ENCODE measurements at places on chromosomes 16 and 17.

DNA sequence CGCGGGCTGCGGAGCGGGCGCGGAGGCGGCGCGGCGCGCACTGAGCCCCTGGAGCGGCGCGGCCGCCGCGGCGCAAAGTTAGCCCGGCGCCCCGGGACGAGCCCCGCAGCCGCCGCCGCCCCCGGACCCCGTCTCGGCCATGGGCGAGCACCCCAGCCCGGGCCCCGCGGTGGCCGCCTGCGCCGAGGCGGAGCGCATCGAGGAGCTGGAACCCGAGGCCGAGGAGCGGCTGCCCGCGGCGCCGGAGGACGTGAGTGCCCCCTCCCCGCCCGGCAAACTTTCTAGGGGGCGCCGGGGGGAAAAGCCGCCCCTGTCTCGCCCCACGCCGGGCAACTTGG lies 388 bp downstream of the RHBDL3 start:
- no peak for DNase-seq

DNA sequence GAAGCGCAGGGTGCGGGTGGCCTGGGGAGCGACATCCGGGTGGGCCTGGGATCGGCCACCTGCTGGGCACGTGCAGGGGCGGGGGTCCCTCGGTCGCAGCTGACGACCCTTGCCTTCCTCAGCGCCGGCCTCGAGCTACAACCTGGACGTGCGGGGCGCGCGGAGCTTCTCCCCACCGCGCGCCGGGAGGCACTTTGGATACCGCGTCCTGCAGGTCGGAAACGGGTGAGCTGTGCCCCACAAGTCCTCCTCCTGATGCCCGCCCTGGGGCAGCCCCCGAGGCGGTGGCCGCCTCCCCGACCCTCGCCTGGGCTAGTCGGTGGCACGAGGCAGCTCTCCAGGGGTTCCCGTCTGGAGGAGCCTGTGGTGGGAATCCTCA lies 1.5 kb downstream of the ITGAL start:
- no peak for DNase-seq

DNA sequence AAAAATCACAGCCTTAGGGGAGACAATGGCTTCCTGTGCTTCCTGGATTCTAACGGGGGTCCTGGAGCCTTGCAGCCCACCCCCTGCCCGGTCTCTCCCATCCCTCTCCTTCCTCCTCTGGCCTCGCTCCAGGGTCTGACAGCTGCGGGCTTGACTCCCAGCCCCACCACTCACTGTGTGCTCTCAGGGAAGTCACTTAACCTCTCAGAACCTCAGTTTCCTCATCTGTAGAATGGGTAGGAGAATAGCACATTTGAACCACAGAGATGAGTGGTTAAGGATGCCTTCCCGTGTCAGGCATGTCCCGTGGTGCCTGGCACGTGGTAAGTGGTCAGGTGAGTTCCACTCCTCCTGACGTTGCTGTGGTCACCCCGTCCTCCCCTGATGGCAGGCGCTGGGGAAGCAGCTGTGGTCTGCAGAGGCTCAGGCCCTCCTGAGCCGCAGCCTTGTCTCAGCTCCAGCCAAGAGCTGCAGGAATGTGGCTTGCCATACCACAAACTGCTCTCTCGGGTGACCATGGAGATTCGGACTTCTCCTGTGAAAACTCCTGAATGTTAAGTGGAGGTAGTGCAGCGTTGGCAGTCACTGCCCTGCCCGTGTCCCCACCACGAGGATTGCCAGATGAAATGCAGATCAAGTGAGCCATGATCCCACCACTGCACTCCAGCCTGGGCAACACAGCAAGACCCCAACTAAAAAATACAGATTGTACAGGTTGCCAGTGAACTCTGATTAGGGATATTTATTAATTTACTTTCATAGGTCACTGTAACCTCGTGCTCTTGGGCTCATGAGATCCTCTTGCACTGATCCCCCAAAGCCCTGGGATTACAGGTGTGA lies 85.7 kb downstream of the NT5M start:
- no peak for DNase-seq

GRCh38 chr17:41567317-41567716 lies 4.5 kb downstream of the KRT9 start:
- DNase-seq: no peak

DNA sequence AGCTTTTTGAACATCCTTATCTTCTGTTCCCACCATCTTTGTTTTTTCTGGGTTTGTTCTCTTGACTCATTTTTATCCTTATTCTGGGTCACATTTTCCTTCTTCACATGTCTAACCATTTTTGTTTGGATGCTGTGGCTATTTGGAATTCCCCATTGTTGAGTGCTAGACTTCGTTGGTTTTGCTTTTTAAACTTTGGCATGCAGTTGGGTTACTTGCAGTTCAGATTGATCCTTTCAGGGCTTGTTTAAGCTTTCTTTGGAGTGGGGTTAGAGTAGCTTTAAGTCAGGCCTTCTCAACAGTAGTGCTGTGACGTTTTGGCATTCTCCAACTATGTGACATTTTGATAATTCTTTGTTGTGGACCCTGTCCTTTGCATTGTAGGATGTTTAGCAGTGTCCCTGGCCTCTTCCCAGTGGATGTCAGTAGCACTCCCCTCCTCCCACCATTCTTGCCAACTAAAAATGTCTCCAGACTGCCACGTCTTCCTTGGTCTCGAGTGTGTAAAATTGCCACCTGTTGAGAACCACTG lies 21.1 kb downstream of the PRMT7 start:
- no peak for DNase-seq

DNA sequence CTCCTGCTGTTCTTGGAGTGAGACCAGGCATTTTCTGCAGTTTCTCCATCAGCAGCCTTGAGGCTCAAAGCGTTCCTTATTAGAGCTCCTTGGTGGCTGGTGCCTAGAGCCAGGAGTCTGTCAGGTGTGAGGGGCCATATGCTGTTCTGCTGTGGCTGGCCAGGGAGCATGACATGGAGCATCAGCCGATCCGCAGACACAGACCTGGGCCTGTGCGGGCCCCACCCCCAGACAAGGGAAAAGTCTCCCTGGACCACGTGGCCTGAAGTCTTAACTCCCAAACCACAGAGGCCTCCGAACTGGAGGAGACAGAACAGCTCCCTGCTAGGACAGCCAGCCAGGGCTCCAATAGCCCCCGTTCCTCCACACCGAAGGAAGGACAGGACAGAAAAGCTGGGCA lies 162.7 kb upstream of the CIBAR2 start:
- no peak for DNase-seq

GRCh38 chr17:43760254-43760852 lies 1.8 kb upstream of the SOST start:
- peak; percentile 98 for DNase-seq

DNA sequence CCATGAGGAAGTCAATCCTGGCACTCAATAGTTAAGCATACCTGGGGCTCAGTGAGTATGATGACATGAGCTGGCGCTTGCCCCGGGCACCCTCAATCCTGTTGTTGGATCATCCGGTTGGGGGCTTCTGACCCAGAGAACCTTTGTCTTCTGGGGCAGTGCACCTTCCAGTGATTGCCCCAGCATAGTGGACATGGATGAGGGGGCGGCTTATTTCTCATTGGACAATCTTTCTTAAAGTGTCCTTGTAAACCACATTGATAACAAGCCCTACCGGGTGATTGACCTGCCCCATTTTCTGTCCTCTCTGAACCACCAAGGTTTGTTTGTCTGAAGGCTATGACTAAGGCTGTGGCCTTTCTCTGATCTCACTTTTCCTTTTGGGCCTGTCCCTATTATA lies 18.2 kb downstream of the IGSF6 start:
- DNase-seq: no peak

DNA sequence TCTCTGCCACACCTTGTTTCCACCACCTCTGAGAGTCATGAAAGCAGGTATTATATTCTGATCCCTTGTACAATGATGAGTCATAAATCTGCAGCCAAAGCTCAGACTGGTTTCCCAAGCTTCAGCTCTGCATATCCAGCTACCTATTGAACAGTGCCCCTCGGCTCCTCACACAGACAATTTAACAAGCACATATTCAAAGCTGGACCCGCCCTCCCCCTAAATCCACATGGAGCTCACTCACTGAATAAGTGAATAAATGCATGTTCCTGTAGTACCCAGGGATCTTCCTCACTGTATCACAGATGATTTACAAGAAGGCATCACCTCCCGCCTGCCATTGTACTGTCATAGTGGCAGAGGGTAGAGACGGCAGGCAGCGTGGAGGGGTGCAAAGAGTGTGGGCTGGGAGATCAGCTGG lies 516.4 kb downstream of the GRIN2A start:
- DNase-seq: no peak

DNA sequence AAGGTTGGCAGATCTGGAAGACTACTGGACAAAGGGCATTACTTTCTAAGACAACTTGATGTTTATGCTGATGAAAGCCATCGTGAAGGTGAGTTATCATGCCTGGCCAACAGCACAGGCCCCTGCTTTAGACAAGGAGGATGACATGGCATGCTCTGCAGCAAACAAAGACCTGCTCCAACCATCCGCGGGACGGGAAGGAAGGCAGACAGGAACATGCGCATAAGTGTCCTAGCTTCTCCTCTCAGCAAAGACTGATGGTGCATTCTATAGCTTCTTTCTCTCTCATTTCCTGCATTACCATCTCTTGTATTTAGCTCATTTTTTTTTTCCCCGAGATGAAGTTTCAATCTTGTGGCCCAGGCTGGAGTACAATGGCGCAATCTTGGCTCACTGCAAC lies 5.4 kb downstream of the NPLOC4 start:
- no peak for DNase-seq

DNA sequence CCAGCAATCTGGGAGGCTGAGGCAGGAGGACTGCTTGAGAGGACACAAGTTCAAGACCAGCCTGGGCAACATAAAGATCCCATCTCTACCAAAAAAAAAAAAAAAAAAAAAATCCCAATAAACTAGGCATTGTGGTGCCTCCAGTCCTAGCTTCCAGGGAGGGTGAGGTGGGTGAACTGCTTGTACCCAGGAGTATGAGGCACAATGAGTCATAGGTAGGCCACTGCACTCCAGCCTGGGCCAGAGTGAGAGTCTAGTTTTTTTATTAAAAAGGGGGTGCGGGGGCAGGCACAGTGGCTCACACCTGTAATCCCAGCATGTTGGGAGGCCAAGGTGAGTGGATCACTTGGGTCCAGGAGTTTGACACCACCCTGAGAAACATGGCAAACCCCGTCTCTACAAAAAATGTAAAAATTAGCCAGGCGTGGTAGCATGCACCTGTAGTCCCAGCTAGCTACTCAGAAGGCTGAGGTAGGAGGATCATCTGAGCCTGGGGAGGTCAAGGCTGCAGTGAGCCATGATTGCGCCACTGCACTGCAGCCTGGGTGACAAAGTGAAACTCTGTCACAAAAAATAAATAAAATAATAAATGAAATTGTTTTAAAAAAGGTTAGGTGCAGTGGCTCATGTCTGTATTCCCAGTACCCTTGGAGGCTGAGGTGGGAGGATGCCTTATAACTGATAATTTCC lies 7.8 kb upstream of the CHST6 start:
- DNase-seq: no peak

DNA sequence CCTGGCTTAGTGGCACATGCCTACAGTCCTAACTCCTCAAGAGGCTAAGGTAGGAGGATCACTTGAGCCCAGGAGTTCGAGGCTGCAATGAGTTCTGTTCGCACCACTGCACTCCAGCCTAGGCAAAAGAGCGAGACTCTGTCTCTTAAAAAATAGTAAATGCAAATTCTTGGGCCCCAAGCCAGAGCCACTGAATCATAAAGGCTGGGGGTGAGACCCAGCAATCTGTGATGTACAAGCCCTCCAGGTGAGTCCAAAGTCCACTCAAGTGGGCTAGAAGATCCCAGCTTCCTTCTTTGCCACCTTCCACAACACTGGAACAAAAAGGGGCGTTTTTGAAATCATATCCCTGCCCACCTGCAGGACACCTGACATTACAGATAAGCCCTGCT lies 16.9 kb downstream of the TRIM25 start:
- no peak for DNase-seq

- DNase-seq: no peak
These were observed 49.8 kb downstream of the SEC14L1 start for GRCh38 chr17:77190576-77190975.

DNA sequence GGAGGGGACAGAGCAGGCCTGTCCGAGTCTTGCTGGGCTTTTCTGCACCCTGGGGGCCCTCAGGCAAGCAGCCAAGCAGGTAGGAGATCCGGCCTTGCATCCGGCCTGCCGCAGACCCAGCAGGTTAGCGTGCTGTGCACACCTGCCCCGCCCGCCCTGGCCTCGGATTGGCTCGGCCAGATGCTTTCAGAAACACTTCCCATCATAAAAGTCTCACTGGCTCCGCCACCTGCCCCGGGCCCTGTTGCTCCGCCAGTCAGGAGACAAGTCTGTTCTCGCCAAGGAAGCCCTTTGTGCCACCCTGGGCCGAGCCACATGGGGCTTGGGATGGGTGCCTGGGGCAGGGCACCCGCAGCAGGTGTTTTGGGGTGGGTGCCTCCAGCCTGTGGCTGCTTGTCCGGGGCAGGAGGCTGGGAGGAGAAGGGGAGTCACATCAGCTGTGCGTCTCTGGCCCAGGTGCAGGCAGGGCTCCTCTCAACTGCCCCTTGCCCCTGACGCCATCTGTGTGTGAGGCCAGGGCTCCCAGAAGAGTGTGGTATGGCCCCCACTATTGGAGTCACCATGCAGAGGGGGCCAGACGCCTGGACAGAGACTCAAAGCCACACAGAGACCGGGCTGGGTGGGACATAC lies 228.2 kb upstream of the GSE1 start:
- no peak for DNase-seq

GRCh38 chr17:1228781-1229348 lies 41.4 kb upstream of the BHLHA9 start:
- DNase-seq: no peak

- no peak for DNase-seq
These were observed 106.4 kb downstream of the CA4 start for GRCh38 chr17:60256174-60256573.

DNA sequence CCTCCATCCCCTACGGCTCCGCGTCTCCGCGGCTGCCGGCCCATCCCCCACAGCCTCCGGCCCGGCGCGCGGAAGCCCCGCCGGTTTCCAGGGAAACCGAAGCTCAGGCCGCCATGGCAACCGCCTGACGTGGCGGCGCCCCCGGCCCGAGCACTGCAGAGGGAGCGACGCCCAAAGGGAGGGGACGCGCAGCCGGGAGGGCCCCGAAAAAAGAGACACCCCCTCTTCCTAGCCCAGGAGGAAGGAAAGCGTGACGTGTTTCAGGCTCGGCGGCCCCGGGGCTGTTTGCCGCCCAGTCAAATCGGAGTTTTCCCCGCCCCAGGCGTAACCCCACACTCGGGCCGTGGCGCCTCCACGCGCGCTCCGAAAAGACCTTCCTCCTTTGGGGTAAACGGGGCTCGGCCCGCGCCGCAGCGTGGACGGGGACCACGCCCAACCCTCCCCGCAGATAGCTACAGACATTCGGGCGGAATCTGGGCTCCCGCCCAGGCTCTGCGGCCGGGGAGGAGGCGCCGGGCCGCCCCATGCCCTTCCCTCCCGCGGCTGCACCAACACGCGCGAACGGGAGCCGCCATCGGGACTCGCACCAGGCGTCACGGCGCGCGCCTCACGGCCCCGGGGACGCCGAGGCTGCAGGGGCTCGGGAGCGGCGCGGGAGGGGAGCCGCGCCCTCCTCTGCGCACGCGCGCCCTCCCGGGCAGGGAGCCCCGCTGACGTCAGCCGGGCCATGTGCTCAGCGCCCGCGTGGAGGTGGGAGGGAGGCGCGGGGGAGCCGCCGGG lies 7.5 kb downstream of the MNT start:
- DNase-seq: no peak
